Amniotic stem cell (primary cell): ENCODE measurements at places on chromosomes 11 and 22.

DNA sequence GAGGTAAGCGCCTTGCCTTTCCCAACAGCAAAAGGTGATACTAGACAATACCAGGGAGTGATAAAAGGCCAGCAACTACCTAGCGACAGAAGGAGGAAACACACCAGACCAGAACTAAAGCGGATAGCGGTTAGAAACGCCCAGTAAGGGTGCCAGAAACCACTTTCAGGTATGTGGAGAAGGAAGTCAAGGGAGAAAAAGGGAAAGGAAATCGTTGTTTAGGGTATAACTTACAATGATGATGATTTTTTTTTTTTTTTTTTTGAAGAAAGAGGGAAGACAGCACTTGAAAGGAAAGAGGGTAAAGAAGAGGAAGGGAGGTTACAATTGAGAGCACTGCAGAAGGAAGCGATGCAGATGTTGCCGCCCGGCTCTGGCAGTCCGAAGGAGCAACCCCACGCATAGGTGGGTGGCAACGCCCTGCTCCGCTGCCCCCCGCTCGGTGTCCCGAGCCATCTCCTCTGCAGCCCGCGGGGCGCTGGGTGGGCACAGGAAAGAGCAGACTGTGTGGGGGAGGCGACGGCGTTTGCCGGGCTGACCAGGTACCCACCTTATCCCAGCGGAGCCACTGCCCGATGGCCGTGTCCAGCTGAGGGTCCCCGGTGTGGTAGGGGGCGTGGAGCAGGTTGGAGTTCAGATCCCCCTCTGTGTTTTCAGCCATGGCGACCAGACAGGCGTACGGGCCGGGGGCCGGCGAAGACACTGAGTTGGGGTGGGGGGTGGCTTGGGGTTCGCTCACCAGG is 561 bp downstream of the PGM2L1 start:
- DNase-seq, result no peak

DNA sequence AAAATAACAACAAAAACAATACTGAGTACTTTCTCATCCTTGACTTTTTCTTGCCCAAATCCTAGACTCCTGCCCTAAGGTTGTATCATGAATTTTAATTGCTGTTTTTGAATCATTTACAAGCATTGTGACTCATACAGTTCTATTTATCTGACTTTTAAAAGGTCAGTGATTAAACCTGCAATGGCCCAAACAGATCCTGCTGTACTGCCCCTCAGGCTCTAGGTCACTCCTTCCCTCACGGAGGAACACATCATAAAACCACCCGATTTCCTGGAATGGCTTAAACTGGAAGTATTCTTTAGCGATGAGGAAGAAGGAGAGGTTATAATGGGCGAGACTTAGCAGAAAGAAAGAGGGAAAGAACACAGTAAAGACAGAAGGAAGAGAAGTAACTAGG is 12.3 kb downstream of the ARFGAP3 start:
- no peak for DNase-seq

- no peak for DNase-seq
These were observed 8.3 kb upstream of the MMP1 start for GRCh38 chr11:102806296-102806695.

GRCh38 chr11:19602891-19603290 is 109.7 kb upstream of the NAV2 start:
- no peak for DNase-seq

DNA sequence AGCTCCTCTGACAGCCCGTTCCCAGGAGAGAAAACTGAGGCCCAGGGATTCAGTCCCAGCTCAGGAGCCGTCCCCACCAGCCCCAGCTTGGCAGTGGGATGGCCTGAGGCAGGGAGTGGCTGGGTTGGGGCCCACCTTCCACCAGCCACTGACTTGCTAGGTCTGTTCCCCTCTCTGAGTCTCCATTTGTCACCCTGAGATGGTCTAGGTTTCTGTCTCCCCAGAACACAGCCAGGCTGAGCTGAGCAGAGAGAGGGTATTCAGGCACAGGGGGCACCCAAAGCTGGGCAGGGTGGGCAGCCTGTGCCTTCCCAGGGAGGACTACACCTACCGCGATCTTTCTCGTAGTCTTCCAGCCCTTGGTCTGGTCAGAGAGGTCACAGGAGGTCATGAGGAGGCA is 95.7 kb downstream of the PDE2A start:
- no peak for DNase-seq

GRCh38 chr11:15208378-15209222 is 93.9 kb downstream of the INSC start:
- DNase-seq, result peak; percentile 32

DNA sequence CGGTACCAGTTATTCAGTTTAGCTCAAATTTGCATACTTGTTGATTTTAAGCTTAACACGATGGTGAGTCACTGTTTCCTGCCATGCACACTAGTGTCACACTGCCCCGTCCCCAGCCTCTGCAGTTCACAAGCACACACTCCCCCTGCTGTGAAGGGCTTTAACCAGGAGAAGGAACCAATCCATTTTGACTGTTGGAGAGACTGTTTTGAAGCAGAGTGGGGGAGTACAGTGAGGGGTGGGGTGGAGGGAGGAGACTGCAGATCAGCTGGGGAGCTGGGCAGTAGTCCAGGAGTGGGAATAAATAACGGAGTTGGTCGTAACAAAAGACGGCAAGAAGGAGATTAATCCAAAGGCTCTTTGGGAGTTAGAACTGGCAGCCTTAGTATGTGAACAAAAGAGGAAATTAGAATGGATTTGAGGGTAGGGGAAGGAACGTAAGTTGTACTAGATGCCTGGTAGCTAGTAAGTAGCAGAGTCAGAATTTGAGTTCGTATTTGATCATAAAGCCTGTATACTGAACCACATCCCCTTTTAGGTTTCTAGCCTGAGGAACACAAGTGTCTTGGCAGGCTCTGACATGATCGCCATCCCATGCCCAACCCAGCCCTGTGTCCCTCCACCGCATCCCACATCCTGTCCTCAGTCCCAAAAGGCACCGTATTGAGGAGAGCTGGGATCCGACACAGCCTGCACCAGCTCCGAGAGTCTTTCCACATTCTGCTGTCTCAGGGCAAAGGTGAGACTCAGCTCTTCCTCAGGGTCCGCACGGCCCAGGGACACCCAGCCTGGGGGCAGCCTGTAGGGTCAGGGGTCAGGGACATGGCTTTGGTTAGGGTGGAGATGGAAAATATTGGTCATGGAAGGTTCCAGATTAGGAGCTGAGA is 862 bp downstream of the TPP1 start:
- peak; percentile 65 for DNase-seq

DNA sequence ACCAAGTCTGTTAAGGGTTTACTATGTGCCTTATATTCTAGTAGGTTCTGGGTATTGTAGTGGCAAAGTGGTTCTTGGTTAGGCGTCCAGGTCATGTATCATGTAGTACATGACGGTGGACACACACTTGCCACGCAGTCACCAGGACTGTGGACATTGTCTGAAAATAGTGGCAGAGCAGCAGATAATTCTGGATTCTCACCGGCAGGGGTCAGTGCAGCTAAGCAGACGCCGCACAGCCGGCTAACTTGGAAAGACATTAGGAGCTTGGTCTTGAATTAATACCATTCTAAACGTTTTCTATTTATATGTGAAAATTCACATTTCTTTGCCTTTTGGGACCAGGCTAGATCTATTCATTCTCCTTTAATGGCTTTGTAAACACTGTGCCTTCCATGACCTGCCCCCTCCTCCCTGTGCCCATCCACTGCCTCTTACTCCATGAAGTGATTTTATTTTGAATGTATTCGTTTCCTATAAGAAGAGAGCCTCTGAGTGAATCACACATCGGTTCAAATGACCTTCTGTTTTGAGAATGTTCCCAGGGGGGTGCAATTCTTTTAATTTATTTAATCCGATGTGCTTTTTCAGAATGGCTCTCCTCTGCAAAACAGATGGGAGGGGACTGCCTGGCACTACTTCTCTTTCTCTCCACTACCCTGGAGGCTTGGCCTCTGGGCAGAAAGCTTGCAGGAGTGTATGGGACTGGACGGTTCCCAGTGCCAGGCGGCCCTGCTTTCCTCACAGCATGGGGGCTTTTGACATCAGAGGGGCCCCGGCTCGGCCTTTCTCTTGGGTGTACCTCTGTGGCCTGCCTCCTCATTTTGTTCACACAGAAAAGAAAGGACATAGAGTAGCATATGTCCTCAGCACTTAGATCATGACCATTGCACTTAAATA is 378.0 kb downstream of the NTM start:
- peak; percentile 56 for DNase-seq

DNA sequence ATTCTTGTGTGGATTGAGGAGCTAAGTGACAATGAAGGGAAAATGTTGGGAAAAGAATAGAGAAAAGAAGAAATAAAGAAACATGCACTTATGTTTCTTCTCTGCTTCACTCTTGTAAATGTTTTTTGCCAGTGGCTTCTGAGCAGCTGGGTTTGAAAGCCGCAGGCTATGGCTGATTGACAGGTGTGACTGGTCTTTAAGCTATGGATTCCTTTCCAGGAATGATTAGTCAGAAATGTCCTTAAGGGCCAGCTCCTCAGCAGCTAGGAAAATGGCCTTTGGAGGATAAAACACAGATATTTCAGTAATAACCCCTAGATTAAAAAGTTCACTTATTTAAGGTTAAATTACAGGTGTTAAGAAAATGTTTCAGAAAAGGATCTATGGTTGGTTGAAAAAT is 6.5 kb upstream of the USP28 start:
- no peak for DNase-seq

GRCh38 chr11:114448749-114449482 is 9.6 kb downstream of the REXO2 start:
- DNase-seq, result no peak

DNA sequence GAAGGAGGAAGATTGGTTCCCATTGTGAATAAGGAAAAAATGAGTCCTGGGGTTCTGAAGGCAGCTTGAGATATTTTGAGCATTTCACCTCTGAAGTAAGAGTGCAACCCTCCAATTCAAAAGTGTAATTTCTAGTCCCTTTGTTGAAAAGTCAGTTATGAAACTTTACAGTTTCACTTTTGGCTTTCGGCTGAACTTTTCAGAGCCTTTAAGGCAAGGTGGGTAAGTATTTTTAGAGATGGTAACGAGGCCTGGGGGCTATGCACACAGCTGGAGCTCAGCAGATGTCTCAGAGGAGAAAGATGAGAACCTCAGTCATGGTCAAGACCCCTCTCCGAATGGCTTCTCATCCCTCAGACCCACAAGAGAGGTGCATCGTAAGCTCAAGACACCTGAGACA is 267.6 kb downstream of the KIRREL3 start:
- DNase-seq, result no peak

- DNase-seq, result no peak
These were observed 19.3 kb upstream of the GNB1L start for GRCh38 chr22:19873960-19874306.

DNA sequence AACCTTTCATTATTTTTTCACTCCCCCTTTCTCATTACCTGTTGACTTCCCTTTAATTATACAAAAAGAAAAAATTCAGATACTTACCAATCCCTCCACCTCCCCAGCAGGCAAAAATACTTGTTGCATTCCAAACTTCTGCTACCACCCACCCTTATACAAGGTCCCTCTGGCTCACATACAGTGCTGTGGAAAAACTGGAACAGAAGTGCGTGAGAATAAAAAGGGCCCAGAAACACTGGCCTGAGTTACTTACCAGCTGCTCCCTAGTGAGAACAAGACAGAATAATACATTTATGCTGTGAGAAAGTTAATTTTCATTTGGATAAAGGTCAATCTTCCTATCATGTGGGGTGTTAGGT is 46.9 kb upstream of the RAPSN start:
- DNase-seq, result no peak

GRCh38 chr11:123421589-123421988 is 8.5 kb upstream of the GRAMD1B start:
- DNase-seq, result no peak

DNA sequence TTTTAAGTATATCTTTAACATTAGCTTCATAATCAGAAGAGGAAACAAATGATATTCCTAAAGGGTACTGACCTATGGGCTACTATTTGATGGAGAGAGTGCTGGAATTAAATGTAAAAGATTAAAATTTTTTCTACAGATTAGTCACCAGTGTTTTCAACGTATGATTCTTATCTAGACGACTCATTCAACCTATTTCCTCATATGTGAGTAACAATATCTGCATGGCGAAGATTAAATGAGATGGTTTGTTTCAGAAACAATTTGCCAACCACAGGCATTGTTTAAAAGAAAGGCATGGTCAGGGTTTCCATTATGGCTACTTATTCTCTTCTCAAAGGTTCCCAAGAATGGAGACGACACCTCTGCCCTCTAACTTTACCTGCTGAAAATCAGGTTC is 20.4 kb downstream of the OR56B4 start:
- DNase-seq, result no peak
